CD4-positive, CD25-positive, alpha-beta regulatory T cell (primary cell): ENCODE measurements at places on chromosomes 2 and 18.
A peak's percentile ranks its signal among the peaks of the same experiment; 100 is the strongest.

GRCh38 chr2:117785740-117786139 lies 28.8 kb upstream of the DDX18 start:
- peak; percentile 39 for DNase-seq

DNA sequence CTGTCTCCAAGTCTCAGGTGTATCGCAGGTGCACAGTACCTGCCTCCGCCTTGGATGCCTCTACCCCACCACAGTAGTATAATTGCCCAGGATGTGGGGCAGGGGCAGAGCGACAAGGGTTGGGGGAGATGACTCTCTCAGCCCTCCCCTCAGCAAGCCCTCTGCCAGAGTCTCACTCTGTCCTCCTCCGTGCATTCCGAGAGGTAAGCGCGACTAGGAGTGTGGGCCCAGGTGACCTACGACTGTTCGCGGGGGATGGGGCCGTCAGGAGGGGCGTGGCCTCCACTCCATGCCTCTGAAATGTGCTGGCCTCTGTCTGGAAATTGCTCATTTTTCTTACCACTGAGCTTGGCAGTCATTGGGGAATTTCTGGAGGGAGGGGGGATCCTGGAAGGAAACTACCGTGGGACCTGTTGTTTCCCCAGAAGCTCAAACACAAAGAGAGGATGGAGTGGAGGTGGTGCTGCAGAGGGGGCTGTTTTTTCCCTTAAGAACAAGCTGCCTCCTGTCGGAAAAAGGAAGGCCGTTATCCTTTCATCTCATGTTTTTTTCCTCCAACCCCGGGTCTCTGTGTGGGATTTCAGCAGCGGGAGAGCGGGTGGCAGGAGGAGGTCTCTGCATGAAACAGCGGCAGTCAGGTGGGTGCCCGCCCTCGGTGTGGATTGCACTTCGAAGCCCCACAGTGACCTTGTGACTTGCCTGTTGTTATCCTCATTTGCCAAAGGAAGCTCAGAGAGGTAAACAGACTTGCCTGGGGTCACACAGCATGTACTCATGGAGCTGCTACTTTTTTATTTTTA lies 13.0 kb upstream of the RALB start:
- no peak for DNase-seq

- DNase-seq, result no peak
Measured at GRCh38 chr2:98734162-98734561, 3.2 kb upstream of the MGAT4A start.

DNA sequence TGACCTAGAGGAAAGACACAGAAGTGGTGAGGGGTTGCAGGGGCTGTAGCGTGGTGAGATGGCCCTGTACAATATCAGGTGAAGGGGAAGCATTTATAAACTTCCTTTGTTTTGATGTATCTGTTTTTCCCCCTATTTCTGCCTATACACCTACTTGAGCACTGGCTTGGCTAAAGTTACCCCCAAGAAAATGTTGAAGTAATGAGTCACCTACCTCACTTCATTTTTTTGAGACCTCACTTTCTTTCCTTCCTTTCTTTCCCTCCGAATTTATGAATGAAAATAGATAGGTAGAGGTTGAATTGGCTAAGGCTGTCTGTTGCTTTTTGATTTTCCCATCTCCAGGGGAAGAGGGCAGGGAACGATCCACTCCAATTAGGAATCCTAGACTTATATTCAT lies 231.1 kb upstream of the EPAS1 start:
- no peak for DNase-seq

DNA sequence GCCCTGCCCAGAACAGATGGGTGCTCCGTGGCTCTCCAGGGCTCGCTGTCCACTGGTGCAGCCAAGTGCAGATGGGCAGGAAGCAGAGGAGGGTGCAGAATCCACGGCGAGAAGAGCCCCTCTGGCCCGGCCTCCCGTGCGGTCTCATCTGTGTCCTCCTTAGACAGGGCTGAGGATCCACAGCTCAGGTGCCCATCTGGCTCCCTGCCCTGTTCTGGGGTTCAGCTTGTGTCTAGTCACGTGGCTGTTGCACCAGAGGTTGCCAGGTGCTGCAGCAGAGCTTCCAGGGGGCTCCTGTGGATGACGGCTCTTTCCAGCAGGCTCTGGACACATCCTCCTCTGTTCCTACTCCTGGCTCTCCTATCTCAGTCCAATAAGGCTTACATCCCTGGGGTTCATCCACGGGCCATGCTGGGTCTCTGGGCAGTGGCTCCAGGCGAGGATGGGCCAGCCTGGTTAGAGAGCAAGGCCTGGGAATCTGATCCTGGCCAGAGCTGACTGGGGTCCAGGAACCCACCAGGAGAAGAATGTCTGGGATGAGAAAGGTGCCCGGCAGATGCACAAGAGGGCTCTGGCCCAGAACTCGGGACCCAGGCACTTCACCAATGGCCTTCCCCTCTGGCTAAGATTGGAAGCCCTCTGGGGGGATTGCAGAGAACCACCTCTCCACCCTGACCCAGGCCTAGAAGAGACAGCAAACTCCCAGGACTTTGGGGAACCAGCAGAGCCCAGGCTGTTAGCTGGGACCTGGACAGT lies 116.3 kb upstream of the ID2 start:
- DNase-seq, result no peak

GRCh38 chr2:217399291-217399690 lies 539.4 kb upstream of the TNP1 start:
- no peak for DNase-seq

DNA sequence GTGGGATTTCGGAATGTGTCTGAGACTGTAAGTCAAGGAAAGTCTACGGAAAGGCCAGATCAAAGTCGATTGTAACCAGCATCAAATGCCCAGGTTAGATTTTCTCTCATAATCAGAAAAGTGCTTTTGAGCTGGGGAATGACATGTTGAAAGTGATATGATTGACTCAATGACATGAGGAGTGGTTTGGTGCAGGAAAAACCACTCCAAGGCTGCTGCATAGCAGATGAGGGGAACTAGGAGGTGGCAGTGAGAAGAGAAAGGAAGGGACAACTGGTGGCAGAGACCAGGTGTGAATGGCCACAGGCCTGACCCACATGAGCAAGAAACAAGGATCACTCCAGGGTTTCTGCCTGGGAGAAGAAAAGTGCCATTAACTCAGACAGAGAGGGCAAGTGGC lies 822 bp downstream of the SLC35F6 start:
- no peak for DNase-seq

GRCh38 chr2:176535467-176536113 lies 266.3 kb downstream of the MTX2 start:
- no peak for DNase-seq

DNA sequence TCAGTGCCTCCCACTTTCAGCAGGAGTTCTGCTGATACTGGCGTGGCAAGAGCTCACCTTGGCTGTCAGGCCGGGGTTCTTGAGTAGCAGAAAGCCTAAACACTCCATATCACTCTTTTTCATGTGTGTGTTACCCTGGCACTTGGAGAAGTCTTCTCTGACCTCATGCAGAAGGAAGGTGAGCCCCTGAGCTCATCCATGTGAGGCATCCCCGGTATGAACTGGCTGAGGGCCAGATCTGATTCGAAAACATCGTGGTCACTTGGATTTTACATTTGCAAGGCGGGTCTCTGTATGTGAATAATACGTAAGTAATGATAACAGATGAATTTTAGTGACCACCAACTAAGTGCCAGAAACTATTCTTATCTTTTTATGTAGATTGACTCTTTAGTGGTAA lies 93.6 kb downstream of the RAPGEF4 start:
- no peak for DNase-seq

- DNase-seq, result no peak
Measured at GRCh38 chr2:239180526-239181073, 220.2 kb downstream of the HDAC4 start.

DNA sequence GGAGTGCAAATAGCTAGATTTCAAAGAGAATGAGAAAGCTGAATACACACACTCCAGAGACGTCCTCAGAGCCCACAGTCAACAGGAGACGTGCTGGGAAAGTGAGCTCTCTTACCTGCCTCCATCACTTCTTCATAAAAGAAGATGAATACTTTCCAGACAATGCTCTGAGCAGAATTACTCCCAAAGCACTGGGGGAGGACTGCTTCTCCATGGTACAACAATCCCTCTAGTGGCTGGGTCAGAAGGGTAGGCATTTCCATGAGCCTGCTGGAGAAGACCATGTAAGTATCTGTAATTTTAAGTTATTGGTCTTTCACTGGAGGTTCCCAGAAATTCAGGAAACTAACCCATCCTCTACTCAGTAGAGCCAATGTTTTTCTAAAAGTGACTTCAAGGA lies 190.3 kb downstream of the RBM43 start:
- DNase-seq, result no peak

GRCh38 chr2:105371156-105371555 lies 27.7 kb downstream of the FHL2 start:
- DNase-seq, result no peak

DNA sequence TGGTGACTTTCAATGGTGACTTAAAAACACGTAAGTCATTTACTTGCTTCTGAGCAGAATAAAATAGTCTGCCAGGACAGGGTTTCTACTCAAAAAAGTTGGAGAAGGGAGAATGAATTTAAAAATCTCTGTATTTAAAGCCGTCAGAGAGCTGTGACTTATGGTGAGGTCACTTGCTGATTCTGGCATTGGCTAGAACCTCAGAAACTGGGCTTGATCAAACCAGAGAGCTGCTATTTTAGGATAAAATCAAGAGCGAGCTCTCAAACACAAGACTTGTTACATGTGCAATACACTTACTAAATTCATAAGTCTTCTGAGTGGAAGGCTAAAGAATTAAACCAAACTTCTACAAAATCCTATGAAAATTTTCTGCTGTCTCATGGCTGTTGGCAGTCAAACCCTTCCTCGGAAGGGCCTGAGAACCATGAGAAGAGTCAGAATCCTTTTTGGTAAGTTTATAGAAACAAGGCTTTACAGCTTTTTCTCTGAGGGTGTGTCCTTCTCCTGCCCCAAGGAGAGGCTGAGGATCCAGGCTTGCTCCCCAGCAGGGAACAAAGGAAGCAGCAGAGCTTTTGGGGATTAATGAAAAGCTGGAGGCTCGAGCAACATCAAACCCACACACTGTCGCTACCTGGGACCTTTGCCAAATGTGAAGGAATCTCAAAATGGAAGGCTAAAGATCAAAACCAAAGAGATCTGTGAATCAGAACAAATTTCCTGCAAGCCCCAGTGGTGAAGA lies 816.4 kb downstream of the SOCS6 start:
- no peak for DNase-seq

GRCh38 chr18:74126684-74127655 lies 20.7 kb downstream of the FBXO15 start:
- DNase-seq, result no peak
